Sciatic nerve (tissue), 2 donors: ENCODE measurements at places on chromosomes 5 and 9.

GRCh38 chr5:77632526-77633206 lies 5.8 kb downstream of the OTP start:
- DNase-seq: no peak

GRCh38 chr9:134776080-134776796 lies 104.4 kb upstream of the FCN2 start:
- no peak for DNase-seq

- peak; percentile 53 for DNase-seq
These were observed 108.4 kb downstream of the PSD2 start for GRCh38 chr5:139903795-139904565.

- no peak for DNase-seq
These were observed 191.8 kb downstream of the ESM1 start for GRCh38 chr5:54793468-54794134.

DNA sequence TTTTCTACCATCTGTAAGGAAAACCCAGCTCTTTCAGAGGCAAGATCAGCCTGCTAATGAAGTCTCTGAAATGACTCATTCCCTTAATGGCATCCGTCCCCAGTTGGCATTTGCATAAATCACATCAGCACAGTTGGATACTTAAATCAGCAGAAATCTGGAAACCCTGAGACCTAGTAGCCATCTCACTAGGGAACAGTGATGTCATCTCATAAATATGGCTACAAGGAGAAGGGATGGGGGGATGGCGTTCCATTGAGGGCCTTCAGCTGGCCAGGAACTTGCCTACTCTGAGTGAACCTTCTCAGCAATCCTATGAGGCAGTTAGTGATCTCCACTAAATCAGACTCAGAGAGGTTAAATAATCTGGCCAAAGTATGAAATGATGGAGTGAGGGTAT lies 81.8 kb downstream of the CMYA5 start:
- no peak for DNase-seq

DNA sequence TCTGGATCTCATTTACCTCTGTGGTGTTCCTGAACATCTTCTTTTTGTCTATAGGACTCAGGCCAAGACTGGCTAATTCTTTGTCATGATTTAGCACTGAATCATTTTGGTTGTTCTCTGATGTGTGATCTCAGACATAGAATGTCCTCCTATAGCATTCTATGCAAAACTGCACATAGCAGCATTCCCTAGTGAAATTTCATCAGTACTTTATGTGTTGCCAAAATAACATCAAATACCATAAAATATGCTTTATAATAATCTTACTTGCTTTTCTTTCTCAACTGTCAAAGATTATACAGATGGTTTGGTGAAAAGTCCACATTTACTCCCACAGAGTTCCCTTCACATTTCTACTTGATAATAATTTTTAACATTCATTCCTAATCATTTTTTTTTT lies 115.7 kb upstream of the MPDZ start:
- DNase-seq: no peak

DNA sequence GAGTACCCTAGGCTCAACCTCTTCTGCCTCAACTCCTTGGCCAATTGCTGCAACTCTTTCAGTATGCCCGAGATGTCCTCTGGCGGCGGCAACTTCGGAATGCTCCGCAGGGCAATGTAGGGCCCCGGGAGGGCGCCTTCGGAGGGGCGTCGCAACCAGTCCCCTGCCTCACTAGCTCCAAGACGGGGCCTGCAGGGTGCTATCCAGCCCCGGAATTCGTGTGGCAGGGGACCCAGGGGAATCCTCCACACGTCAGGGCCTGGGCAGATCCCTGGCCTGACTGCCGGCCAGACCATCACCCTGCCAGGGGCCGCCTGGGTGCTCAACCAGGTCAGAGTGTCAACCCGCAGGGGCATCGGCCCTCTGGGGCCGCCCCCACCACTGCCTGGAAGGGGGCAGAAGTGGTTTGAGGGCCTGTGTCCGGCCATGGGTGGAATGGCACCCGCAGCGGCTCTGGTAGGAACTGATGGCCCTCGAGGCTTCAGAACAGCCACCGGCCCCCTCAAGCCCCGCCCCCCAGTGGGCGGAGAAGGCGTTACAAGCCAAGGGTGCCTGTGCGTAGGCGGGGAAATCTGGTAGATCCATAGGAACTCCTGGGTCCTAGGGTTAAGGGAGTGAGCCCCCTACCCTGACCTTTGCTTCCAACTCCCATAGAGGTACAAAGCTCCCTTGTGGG lies at the start of gene POU5F2:
TSS of gene POU5F2 (minus strand) at position 465 of the 676 bp plus-strand sequence. CDS start at position 428, 37 bp downstream.
- DNase-seq: no peak

DNA sequence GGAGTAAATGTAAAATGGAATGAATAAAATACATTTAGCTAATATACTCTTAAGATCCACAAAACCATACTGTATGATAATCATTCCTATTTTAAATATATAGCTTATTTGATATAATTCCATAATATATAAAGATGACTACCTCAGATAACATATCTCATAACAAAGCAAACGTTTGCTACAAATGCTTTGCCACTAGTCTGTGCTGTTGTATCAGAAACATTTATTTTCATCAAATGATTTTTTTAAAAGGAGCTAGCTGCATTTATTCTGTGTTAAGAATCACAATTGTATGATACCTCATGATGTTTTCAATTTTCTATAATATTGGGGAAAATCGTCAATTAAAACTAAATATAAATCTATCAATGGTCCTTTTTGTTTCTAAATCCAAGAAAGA lies 567.2 kb downstream of the PTPRD start:
- no peak for DNase-seq

DNA sequence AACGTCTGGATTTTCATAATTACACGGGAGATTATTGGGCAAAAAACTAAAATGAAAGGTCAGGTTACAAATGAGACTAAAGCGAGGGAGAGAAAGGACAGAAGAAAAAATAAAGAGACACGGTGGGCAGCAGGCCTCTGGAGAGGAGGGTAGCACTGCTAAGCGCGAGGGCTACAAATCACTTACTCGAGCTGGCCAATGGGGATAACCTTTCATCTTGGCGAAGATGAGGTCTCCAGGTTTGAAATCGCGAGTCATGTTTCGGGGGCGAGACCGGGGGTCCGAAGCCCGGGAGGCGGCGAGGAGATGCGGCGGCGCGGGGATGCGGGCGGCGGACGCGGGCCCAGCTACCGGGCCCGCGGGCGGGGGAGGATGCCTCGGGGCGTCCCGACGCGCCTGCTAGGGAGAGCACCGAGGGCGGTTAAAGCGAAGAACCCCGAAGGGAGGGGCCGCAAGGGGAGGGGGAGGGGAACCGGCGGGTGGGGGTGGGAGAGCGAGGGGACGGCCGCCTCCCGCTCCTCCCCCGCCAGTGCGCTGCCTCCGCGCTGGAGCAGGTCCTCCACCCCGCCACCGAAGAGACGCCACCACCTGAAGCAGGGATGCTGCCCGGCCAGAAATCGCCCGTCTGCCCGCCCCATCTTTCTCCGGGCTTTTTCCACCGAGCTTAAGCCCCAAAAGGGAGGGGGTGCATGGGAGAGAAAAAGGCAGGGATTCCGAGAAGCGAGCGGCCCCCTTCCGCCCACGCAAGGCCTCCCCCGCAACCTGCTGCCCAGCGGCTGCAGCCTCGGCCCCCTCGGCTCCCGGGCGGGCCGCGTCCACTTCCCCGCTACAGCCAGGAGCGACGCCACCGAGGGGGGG lies 610 bp downstream of the PSIP1 start:
- DNase-seq: peak; percentile 69

GRCh38 chr5:163614787-163615186 lies 109.4 kb downstream of the MAT2B start:
- no peak for DNase-seq

DNA sequence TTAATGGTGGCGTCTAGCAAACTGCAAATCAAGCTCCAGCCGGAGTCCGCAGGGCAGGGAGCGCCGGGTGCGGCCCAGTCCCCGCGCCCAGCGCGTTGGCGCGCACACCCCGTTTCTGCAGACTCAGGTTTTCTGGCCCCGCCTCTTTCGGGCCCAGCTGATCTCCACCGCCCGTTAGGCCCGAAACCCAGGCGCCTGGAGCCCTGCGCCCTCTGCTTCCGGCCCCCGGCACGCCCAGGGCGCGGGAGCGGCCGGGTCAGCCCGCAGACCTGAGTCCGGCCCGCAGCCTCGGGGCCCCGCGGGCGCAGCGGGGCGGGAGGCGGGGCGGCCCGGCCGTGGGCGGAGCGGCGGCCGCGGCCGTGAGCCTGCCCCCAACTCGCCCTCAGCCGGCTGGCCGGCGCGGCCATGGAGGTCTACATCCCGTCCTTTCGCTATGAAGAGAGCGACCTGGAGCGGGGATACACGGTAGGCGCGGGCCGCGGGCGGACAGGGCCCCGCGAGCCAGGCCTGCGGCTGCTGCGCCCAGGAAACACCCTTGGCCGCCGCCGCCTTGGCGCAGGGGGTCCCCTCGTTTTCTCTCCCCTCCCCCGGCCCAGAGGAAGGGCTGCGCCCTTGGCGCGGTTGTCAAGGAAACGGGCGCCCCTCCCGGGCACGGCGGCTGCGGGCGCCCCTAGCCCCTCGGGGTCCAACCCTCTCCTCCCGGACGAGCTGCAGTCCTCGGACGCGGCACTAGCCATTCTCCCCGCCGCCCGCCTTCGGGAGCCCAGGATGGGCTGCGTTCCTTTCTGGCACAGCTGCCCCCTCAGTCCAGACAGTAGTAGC lies at the start of gene SNX24:
TSS of gene SNX24 (plus strand) at position 385 of the 822 bp plus-strand sequence. CDS start at position 406, 21 bp downstream.
- peak; percentile 88 for DNase-seq

GRCh38 chr9:127237801-127238200 lies 26.8 kb upstream of the GARNL3 start:
- no peak for DNase-seq

GRCh38 chr5:133370904-133371303 lies 241.4 kb downstream of the FSTL4 start:
- DNase-seq: no peak

DNA sequence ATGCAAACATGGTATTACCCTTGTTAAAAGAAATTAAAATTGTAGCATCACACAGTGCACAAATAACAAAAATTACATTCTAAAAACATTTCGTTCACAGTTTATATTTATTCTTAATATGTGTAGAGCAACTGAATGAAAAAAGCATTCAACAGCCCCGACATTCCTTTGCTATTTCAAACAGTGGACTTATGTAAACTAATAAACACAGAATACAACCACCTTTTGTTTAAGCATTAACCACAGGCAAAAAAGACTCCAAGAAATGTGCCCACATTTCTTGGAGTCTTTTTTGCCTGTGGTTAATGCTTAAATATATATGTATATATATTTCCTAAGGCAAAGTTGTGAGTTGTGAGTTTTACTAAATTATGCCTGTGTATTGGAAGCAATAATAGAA lies 532.5 kb upstream of the DAP start:
- no peak for DNase-seq

DNA sequence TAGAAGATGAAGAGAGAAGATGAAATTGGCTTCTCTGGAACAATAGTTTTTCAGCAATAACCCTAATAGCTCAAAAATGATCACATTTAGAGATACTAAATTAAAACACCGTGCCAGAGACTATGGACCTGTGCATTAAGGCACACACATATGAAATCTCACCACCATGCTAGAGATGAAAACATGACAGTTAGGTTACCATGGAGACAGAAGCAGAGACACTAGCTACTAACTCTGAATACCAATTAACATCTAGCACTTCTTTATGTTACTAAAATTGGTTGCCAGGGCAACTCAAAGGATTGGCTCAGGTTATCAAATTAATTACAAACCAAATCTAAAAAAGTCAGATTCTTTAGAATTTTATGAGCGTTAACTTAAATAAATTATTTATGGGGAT lies 337.7 kb downstream of the PLK2 start:
- DNase-seq: no peak

GRCh38 chr9:136610426-136610825 lies 52.3 kb upstream of the EGFL7 start:
- DNase-seq: no peak

DNA sequence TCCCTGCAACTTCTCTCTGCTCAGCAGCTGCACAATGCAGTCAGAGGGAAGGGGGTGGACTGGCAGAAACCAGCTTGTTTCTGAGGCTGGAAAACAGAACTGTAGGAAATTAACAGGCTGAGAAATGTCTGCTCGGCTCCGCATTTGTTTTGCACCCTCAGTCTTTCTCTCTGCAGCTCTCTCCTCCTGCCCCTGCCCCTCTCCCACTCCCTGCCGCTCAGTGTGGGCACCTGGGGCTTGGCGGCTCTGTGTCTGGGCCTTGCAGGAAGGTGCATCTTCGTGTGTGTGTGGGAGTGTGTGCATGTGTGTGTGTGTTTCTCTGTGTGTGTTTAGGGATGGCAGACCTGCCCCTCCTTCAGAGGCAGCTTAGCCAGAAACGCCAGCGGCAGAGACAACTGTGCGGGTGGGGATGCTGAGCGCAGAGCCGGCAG lies 53.0 kb downstream of the PCDH1 start:
- no peak for DNase-seq

DNA sequence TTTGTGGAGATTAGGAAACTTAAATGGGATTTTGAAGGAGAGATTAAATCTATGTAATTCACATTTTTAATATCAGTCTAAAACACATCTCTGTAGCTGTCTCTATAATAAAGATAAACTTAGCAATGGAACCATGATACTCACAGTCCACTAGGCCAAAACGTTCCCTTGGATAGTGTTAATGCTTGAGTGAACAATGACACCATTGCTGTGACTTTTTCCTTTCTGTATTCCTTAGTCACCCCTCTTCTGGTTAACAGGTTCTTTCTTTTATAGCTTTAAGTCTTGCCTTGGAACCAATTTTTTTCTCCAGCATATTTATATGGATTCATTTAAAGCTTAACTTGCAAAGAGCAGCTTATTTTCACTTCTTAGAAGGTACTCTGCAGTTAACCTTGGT lies 63.3 kb downstream of the INSL6 start:
- no peak for DNase-seq

DNA sequence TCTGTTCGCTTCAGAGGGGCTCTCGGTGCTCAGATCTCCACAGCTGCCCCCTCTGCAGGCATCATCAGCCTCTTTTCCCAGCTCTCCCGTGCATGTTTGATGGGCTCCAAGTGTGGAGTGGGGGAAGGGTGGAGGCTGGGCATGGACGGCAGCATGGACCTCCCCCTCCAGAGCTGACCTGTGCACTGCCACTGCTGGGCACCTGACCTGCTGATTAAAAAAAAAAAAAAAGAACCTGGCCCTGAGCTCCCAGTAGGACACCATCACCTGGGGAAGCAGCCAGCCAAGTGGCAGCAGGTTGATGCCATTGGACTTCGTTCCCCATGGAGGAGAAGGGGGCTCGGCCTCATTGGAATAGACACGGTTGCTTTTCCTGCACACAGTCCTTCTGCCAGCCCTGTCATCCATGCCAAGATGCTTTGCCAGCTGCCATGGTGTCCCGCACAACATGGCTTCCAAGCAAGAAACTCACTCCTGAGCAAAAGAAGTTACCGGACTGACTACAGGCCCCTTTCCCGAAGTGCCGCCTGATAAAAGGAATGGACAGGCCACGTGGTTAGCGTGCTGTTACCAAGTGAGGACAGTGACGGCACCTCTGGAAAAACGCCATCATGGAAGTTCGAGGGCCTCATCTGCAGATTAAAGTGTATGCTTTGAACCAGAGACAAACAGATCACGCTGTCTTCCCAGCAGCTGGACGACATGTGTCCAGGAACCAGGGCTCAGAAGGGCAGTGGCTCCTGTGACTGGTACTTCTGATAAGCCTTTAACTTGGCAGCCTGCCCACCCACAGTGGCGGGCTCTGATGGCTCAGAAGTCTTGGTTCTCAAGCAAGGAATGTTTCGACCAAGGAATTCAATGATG lies 14.7 kb upstream of the BRD3OS start:
- no peak for DNase-seq
